ENCODE measurements at places on chromosomes 16 and 17.

DNA sequence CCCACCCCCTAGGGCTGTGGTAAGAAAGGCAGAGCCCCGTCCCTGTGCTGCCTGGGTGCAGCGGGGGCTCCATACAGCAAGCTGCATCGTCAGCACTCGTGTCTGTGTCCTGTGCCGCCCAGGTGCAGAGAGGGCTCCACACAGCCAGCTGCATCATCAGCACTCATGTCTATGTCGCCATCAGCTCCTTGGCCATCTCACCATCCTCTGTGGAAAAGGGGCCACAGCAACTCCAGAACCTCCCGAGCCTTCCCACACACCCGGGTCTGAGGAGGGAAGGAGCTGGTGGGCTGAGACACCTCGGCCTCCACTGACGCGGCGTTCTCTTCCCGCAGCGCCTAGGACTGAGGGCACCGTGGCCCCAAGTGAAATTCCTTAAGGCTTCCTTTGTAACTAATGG is 72.9 kb upstream of the CHMP6 start:
- DNase-seq = no peak

DNA sequence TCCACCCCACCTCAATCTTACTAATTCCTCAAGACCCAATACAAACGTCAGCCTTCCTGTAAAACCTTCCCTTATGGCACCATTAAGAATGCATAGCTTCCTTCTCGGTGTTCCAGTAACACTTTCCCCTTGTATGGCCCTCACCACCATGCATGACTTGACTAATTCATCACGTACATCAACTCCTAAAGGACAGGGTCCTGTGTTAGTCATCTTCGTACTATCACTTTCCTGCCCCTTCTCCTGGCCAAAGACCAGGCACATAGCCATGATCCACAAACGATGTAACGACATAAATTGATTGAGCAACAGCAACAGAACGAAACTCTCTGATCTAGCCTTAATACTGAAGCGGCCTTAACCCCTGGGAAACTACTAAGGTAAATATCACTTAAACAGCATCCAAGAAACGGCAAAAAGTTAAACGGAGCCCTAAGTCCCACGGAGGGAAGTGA is 612 bp downstream of the PSMD12 start:
- no peak for DNase-seq

DNA sequence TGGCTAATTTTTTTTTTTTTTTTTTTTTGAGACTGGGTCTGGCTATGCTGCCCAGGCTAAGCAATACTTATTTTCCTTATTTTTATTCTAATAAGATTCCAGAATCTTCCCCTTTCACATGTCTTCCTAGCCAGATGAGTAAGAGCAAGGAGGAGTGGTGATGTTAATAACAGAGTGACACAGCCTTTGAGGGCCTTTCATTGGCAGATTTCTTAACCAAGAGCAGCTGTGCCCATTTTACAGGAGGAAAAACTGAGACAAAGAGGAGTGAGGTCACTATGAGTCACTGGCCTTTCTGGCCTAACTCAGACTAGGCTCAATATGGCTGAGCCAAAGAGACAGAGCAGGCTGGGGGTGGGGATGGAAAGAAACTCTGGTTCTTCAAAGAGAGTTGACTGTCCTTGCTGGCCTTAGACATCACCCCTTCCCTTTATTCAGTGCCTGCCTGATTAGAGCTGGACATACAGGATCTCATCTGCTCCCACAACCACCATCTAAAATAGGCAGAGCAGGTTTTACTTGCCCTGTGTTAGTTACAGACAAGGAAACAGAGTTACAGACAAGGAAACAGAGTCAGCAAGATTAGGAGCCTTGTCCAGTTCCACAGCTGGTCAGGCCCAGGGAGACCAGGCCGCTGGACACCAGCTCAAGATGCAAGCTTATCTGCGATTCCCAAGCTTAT is 50.0 kb upstream of the TOB1 start:
- no peak for DNase-seq

GRCh38 chr16:21336231-21336630 is 58.1 kb upstream of the CRYM start:
- no peak for DNase-seq

- no peak for DNase-seq
Observed at GRCh38 chr16:83441517-83441916, 366.3 kb upstream of the HSBP1 start.

GRCh38 chr16:17273142-17273561 is 197.6 kb downstream of the XYLT1 start:
- DNase-seq = no peak

DNA sequence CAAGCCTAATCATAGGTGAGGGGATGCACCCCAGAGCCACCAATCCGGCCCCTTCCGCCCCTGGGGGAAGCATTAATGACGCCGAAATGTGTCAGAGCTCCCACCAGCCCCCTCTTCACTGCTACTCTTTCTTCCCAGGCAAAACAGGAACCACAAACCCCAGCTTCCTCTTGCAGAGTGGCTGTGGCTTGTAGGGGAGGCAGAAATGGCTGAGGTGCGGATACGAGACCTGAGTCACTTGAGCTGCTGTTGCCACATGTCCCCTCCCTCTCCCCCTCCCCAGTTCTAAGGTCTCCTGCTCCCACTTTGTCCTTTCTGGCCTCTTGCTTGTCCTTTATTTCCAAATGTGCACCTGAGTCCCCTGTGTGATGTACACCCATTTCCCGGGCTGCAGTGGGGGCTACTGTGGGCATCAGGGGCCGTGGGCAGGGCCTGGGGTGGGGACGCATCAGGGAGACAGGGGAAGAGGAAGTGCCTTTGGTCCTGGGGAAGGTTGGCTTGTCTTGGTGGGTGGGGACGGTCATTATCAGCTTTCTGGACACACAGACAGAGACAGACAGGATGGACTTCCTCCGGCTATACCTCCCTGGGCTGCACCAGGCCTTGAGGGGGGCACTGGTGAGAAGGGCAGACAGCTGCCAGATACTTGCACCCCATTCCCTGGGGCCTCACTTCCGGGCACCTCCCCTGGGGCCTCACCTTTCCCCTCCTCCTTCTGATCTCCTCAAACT is at the start of gene APOBR:
Gene APOBR, plus strand, starts transcription at position 523 of the 731 bp plus-strand sequence. Its CDS starts 39 bp downstream, at position 562.
- no peak for DNase-seq

DNA sequence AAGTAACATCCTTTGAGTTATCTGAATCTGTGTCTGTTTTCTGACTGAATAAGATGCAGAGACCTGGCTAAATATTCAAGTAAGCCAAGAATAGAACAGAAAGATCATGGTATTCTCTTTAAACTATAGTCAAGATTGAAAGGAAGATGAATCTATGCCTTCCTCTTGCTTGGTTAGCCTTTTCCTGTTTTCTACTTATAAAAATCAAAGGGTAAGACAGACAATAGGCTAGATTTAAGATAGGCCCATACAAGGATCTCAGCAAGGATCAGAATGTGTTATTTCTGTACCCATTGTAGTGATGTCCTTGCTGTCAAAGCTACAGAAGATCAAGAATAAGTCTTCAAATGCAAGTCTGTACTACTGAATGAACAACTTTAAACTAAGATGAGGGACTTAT is 7.0 kb upstream of the CDR2 start:
- no peak for DNase-seq

DNA sequence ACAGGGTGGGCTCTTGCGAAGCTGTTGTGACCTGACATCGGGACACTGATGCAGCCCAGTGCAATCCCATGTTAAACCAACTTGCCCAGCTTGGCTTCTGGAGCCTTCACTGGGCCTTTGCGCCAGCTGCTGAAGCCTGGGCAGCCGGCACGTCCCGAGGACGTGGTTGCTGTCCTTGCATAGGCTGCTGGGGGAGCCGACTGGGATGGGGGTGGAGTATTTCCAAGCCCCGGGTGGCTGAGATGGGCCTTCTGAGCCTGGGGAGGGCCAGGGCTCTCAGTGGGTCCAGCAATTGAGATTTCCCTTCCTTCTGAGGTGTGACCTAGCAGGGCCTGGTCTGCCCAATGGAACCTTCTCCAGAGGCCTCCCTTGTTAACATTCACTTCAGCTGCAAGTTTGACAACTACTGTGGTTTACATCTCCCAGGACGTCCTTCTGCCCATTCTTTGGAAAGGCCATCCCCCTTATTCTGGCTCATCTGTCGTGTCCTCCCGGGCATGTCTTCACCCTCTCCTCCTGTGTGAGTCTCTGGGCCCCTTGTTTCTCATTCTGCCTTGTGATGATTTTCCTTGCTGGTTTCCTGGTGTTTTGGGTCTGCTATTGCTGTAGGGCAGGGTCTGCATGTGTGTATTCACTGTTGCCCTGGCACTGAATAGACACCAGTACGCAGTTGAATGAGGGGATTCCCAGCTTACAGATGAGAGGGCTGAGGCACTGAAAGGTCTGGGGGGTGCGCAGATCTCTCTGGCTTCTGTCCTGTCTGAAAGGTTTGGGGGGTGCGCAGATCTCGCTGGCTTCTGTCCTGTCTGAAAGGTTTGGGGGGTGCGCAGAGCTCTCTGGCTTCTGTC is 34.4 kb downstream of the HAPSTR1 start:
- DNase-seq = no peak

GRCh38 chr16:86359571-86359970 is 150.8 kb upstream of the FOXF1 start:
- DNase-seq = no peak

- no peak for DNase-seq
Observed at GRCh38 chr16:14199624-14200023, 128.5 kb downstream of the MRTFB start.

DNA sequence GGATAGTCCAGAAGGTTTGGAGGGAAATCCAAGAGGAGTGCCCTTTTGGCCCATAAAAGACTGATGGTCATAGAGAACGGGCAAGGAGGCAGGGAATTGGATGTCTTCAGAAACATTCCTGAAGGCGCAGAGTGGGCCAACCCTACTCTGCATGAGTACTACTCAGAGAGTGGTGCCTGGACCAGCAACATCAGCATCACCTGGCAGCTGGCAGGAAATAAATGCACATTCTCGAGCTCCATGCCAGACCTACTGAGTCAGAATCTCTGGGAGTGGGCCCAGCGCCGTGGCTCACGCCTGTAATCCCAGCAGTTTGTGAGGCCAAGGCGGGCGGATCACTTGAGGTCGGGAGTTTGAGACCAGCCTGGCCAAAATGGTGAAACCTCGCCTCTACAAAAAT is 27.1 kb upstream of the SLC39A11 start:
- DNase-seq = no peak

GRCh38 chr17:48247603-48248002 is 140.0 kb downstream of the SNX11 start:
- no peak for DNase-seq

DNA sequence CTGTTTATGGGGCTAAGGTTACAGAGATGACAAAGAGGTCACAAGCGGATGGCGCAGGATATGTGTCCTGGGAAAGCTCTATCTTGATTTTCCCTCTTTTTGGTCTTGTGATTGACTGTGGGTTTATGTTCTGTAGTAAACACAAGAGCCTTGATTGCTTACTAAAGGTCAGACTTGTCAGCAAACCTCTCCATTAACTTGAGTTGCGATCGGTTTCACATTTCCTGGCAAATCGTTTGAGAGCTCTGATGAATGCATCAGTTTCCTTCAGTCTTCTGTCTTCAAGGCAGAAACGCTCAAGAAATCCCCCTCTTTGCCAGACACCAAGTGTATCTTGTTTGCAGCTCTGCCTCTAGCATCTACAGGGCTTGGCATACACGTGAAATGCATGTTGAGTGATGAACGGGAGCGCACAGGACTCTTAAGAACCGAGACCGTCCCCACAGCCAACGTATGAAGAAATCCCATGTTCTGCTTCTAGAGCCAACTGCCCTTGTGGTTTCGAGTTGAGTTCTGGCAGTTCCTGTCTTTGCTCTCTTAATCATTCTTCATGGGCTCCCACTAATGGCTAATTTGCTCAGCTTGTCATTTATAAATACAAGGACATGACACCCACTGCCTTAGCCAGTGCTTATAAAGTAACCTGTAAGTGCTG is 143.3 kb downstream of the PITPNC1 start:
- no peak for DNase-seq

DNA sequence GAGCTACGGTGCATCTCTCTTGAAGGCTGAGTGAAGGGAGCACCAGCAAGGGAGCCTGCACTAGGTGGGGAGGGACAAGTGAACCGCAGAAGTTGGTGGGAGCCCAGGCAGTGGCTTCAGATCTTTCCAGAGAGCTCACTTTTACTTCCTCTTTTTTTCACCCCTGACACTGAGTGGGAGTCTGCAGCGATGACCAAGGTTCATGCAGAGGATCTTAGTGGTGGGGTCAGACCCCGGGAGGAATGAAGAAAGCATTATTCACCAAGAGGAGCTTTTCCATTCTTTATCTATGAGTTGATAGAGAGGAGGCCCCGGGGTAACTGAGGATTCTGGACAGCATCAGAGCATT is 3.0 kb upstream of the CCL2 start:
- no peak for DNase-seq

All from WTC11 (cell line).